Kidney capillary endothelial cell (primary cell): ENCODE measurements at places on chromosomes 5 and 9.

GRCh38 chr5:104987074-104987473 is 1424.5 kb upstream of the NUDT12 start:
- DNase-seq = no peak

DNA sequence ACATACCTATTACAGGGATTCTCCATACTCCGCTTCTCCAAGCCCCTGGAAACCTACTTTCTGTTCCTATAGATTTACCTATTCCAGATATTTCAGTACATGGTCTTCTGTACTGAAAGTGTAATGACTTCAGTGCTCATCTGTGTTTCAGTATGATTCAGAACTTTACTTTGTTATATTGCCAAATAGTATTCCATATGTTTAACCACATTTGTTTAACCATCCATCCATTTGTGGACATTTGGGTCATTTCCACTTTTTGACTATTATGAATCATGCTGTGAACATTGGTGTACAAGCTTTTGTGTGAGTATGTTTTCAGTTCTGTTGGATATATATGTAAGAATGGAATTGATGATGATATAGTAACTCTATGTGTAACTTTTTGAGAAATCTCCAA is 188.9 kb downstream of the PDZD2 start:
- no peak for DNase-seq

DNA sequence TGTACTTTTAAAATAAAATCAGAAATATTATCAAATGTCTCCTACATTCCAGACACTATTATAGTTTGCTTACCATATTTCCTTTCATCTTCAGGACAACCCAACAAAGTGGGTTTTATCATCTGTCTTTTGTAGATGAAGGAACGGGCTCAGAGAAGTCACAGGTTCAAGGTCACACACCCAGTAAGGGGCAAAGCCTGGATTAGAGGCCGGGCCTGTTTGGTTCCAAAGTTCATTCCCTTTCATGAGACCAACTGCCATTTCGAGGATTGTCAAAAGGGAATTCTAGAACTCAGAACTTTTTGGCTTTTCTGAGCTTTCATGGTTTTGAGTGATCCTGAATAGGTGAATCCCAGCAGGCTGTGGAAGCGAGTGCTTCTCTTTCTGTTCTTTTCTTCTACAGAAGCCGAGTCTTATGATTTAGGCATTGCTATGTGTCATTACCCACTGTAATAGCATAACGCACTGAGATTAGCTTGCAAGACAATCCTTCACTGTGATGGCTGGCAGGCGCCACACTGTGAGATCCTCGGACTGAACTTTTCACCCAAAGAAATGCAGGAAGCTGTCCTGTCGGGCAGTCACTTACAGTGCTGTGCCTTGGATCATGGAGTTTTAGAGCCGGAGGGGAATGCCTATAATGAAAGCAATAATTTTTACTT is 43.8 kb upstream of the ANKH start:
- DNase-seq = peak; percentile 50

- DNase-seq = no peak
These were observed 44.8 kb downstream of the PRLR start for GRCh38 chr5:35185518-35185917.

- DNase-seq = no peak
These were observed 222.9 kb downstream of the DOCK8 start for GRCh38 chr9:437574-438001.

DNA sequence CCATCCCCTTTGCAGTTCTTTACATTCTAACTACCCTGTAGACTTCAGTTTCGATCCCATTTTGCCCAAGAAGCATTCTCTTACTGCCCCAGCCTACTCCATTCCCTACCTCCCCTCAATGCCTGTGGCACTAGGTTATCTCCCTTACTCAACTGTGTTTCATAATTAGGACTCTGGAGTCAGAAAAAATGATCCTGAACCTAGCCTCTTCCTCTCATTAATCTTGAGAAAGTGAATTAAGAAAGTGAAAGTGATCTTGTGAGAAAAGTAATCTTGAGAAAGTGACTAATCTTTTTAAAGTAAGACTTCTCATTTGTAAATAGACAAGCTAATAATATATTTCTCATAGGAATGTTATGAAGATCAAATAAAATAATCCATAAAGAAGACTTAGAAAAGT is 444.0 kb upstream of the TRPC7 start:
- DNase-seq = no peak

DNA sequence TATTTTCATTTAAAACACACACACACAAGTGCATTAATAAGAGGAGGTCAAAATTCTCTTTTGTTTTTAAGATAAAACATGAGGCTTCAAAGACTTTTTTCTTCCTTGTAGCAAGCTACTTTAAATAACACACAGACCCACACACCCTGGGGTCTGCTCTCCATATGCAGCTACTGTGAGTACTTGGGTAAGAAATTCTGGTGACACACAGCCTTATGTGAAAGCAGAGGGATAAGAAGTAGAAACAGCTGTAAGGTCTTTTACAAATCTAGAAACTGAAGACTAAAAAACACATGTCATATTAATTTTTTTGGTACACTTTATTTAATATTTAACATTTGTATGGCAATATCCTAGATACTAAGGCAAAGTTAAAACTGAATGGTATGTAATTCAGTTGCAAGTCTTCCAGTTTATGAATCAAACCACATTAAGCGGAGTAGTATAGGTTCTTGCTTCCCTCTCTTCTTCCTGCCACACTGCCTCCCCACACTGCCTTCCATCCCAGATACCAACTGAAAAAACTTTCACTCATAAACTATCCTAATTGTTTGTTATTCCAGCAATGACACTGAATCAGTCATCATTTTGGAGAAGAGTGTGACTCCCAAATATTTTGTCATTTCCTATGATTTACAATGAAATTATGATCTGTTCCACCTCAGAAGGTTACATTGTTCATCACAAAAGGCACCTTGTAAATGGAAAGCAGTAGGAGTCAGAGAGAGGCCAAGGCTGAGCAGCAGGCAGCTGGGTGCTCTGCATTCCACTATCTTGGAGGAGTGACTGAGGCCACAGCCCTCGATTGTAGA is 92.0 kb downstream of the PLCXD3 start:
- DNase-seq = no peak

- DNase-seq = no peak
These were observed 1581.0 kb downstream of the MAT2B start for GRCh38 chr5:165086465-165086864.

DNA sequence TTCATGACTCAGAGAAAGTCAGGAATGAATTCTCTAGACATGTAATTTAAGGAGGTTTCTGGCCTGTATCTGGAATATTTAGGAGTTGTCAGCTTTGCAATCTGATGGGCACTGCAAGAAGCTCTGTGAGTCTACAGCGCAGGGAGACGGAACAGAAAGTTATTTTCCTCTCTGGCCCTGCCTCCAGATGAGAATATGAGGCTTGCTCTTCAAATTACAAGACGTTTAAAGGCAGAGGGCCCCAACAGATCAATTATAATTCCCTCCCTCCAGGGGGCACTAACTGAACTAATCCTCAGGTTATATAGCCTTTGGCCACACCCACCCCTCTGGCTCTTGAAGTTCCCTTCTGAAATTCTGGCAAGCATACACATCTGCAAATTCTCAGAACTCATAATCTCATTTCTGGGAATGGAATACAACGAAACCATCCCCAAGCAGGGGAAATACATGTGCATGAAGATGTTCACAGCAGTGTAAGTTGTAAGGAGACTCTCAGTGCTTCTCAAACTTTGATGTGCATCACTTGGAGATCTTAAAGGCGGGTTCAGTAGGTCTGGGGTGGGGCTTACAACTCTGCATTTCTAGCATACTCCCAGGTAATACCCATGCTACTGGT is 307.6 kb downstream of the CWC27 start:
- DNase-seq = peak; percentile 37

- DNase-seq = peak; percentile 51
These were observed 46.2 kb downstream of the MCTP1 start for GRCh38 chr5:95238560-95239325.

DNA sequence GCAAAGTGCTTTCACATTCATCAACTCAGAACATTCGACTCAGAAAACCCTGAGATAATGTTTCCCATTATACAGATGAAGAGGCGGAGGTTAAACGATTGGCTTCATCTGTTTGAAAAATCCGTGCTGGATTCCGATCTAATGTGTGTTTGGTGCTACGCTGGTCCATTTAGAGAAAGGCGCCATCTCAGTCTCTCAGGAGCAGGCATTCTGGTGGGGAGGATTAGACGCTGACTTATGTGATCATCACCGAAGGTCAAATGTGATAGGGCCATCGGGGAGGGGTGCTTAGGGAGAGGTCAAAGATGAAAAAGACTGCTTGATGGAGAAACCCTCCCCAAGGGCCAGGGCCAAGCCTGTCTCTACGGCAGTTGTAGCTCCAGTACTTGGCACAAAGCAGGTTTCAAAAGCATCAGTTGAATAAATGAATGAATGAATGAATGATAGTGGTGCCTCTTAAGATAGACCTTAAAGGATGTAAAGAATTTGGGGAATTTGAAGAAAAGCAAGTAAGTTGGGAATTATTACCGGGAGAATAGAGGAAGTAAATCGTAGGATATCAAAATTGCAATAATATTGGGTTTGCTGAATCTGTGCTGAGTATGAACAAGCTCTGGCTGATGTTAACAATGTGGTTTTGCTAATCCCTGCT is 160.6 kb upstream of the SHB start:
- no peak for DNase-seq
